ENCODE measurements at places on chromosomes 7 and 10.

DNA sequence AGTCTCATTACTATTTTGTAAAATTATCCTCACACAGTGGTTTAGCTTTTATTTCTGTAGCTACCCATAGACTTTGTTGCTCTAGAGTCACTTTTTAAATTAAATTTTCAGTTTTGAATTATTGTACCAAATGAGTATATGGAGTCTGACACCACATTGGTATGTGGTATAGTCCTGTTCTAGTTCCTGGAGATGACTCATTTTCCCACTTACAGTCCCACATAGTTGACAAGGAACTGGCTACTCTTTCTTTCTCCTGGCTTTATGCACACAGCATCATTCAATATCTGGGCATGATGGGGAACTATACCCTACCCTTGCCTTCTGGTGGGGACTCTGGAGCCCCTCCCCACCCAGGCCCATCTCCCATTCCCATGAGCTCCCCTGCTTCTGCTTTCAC is 92.6 kb upstream of the RAB11FIP2 start:
- no peak for DNase-seq

- DNase-seq = no peak
Measured at GRCh38 chr7:124575176-124575575, 190.4 kb downstream of the GPR37 start.

- DNase-seq = no peak
Measured at GRCh38 chr10:110512461-110513187, 14.9 kb downstream of the DUSP5 start.

- DNase-seq = no peak
Measured at GRCh38 chr7:14834456-14834855, 68.1 kb downstream of the DGKB start.

DNA sequence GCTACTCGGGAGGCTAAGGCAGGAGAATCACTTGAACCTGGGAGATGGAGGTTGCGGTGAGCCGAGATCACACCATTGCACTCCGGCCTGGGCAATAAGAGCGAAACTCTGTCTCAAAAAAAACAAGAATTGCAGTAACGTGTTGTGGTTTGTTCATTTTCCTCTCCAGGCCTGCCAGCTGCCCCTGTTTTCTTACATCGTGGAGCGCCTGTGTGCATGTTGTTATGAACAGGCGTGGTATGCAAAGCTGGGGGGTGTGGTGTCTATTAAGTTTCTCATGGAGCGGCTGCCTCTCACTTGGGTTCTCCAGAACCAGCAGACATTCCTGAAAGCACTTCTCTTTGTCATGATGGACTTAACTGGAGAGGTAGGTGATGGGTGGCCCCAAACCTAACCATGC is 52.1 kb downstream of the TRRAP start:
- DNase-seq = no peak

DNA sequence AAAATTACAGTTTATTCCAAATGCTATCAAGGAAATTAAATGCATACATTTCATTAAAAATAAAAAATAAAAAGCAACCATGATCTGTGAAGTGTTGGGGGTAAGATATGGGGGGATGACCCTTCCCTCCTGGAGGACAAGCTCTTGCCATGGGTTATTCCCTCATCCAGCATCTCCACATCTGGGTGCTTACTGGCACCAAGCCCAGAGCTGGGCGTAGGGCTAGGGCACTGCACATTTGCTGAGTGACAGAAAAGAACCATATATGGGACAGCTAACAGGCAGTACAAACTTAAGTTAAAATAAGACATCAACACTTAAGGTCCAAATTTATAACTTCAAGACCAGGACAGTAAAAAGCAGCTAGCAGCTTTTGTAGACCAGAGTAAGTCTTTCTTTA is 10.2 kb downstream of the CCDC6 start:
- no peak for DNase-seq

GRCh38 chr10:32687116-32687515 is 241.2 kb downstream of the CCDC7 start:
- no peak for DNase-seq

DNA sequence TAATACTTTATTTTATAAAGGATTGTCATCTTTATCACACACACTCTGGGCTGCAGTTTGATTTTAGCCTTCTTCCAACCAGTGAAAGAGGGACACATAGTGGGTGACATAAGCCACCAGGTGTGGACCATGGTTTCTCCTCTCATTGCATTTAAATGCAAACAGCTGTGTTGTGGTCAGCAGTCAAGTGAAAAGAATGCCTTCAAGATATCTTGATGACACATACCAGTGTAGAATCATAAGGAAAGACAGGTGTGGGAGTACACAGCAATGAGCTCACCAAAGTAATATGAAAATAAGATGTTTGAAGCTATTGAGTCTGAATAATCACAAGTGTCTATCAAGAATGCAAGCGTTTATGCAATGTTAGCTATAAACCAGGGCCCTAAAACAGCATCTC is 580.0 kb downstream of the XPNPEP1 start:
- DNase-seq = no peak

DNA sequence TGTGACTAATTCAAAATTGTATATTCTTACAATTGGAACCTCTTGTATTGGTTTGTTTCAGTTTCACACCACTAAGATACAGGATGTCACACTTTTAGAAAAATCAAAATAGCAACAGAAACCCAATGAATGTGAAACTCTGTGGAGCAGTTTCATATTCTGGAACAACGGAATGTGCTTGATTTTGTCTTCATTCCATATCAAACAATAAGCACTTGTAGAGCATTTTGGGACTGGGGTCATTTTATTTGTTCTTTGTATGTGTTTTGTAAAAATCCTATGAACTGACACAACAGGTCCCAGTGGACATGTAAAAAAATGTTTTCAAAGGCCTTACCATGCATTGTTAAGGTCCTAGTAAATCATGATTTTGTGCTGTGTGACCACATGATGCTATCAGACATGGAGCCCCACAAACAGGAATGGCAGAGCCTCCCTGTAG is 123.1 kb downstream of the DKK1 start:
- no peak for DNase-seq

DNA sequence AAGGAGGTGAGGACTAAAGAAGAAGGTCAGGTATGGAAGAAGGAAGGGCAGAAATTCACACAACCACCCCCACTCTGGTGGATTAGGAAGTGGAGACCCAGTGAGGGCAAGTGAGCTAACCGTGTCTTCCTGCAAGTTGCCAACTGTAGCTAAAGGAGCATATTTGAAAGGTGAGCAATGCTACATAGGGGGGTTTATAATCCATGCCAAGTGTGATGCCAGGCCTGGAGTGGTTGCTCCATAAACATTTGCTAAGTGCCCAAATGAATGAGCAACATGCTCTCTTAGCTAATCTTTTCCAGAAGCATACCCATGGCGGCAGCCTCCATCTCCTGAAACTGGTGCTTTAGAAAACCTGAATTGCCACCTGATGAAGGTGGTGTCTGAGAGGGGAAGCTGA is 121.6 kb downstream of the LRRC18 start:
- DNase-seq = no peak

GRCh38 chr10:60818134-60818770 is 40.0 kb downstream of the CDK1 start:
- no peak for DNase-seq

DNA sequence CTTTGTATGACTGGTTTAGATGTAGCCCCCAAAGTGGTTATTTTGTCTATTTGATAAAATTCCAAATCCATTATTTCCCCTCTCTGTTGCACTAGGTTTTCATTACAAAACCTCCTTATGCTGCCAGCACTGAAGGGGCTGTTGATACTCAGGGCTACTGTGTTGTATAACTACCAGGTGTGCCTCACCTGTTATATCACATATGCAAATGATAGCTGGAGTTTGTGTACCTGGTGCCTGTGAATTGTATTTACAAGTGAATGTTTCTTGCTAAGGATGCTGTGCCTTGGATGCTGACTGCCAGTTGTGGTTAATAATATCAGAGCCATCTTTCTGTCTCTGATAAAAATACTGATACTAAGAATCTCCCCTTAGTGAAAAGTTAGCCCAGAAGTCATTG is 84.8 kb upstream of the CCDC6 start:
- no peak for DNase-seq

DNA sequence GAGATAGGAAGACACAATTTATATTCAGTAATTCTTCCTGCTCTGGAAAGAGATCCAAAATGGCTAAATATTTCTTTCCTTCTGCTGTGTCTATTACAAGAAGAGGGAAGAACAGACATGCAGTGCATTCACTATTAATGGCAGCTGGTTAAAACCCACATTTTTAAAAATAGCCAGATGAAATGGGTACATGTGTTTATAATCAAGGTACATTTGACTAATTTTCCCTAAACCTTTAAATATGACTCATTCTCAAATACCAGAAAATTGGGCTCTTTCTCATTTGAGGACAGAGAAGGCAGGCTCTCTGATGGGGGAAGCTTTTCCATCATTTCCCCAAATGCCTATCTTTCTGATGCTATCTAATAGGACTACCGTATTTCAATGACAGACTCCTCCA is 215.7 kb upstream of the HABP2 start:
- no peak for DNase-seq
